ENCODE measurements at places on chromosomes 3 and 15. TPM values are rescaled to one million over a fixed set of nuclear protein-coding genes. Genes with fewer than 3 reads are reported as not detected.

REC114 gene
- not detected for total RNA-seq

ZIC1 gene
- total RNA-seq: not detected

DNA sequence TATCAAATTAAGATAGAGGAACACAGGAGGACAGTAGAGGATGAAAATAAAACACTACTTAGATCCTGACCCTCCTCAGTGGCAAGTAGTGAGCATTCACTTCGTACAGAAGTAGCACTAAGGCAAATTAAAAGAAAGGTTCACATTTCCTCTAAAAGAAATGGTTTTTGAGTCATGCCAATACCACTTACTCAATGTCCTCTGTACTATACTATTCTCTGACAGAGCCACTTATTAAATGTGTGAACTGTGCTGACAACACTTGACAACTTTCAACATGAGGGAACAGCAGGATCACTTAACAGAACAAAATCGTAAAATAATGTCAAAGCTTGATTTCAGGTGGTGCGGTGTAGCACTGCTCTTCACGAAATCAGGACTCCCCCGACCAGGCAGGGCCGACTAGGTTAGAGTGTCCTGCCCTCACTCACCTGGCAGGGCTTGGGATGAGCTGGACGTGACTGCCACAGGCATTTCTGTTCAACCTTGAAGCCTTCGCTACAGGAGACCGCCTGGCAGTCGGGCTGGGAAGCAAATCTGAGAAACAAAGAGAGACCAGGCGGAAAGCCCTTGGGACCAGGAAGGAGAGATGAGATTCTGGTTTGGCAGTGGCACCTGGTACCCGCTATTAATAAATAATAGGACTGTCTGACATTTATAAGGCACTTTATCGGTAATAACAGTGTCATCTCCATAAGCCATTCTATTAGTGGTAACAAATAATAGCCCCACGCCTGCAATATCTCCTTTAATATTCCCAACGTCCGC is 611 bp upstream of the SLC27A2 start:
- H3K27ac ChIP-seq: peak overlapping the region; percentile 30
- no peaks in the 10 kb centered on the region for H3K4me1 ChIP-seq
- no peak for DNase-seq
- peaks cover 10% of the 10 kb centered on the region for H3K27me3 ChIP-seq
- peak overlapping the region; percentile 58 for H3K4me3 ChIP-seq
- H3K36me3 ChIP-seq: no peaks in the 10 kb centered on the region

GRCh38 chr3:57309769-57310360 is 17.4 kb upstream of the ASB14 start:
- no peak overlapping the region for H3K27ac ChIP-seq
- no peaks in the 10 kb centered on the region for H3K27me3 ChIP-seq
- DNase-seq: no peak
- no peaks in the 10 kb centered on the region for H3K36me3 ChIP-seq
- no peaks in the 10 kb centered on the region for H3K4me1 ChIP-seq
- H3K4me3 ChIP-seq: no peak overlapping the region

MEGF11 gene
- total RNA-seq: 41.8 TPM

DNA sequence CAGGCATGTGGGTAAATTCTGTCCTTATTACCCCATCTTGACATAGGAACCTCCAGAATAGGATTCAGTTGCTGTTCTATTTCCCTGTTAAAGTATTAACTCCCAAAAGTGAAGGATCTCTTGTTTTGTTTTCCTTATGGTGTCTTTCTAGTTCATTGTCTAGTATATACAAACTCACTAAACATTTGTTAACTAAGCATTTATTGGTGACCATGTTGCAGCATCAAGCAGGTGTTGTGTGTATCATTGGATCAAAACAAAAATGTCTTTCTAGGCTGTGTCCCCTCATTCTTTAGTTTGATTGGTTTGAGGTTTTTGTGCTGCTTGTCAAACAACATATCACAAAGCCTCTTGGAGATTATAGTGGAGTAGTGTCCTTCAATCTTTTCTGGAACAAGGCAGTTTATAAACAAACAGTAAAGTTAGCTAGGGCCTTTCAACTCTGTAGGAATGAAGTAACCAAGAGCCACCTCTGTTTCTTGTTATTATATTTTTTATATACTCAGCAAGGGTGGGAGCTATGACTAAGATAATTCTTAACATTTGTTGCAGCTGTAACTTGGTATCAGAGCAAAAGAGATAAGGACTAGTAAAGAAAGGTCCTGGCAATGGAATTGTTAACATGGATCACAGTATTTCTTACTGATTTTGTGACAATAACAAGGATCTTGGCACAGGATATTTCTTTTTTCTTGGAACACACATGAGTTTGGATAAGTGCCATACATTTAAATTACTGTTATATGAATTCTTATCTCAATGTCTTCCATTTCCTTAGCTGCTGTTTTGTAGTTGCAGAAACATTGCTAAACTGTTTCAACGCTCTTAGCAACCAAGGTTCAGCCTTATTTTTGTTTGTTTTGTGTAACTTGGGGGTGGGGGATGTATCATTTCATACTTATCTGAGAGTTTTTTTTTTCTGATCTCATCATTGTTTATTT is 49.3 kb downstream of the TMOD3 start:
- H3K36me3 ChIP-seq: no peaks in the 10 kb centered on the region
- H3K27ac ChIP-seq: peak overlapping the region; percentile 20
- peaks cover 17% of the 10 kb centered on the region for H3K4me1 ChIP-seq
- no peak for DNase-seq
- no peaks in the 10 kb centered on the region for H3K27me3 ChIP-seq

GRCh38 chr3:126986001-126986400 is 3.1 kb downstream of the PLXNA1 start:
- no peak overlapping the region for H3K4me3 ChIP-seq
- H3K27ac ChIP-seq: no peak overlapping the region
- H3K27me3 ChIP-seq: no peaks in the 10 kb centered on the region
- no peaks in the 10 kb centered on the region for H3K4me1 ChIP-seq
- no peaks in the 10 kb centered on the region for H3K36me3 ChIP-seq

All from kidney (tissue), 22 donors.